ENCODE measurements at places on chromosomes 3 and 15. TPM values are rescaled to one million over a fixed set of nuclear protein-coding genes. Genes with fewer than 3 reads are reported as not detected.

Gene ZNF609
- total RNA-seq, result 23.0 TPM

Gene DUOX1
- total RNA-seq, result 3.9 TPM

Gene COPS2
- 68.1 TPM for total RNA-seq

Gene CMSS1
- total RNA-seq, result 33.8 TPM

Gene CCR9
- total RNA-seq, result not detected

Gene LRRC3B
- not detected for total RNA-seq

Gene MYL3
- total RNA-seq, result 157 TPM

Gene CDHR4
- 0.29 TPM for total RNA-seq

Gene SLC12A6
- total RNA-seq, result 15.7 TPM

Gene GOLGA6A
- not detected for total RNA-seq

Gene GHSR
- total RNA-seq, result not detected

All from right cardiac atrium (tissue), 5 donors.